Stimulated activated CD8-positive, alpha-beta memory T cell treated with anti-CD3 and anti-CD28 coated beads, Interleukin-7, amount 100 ng/mL, for 48 hours (primary cell): ENCODE measurements at places on chromosomes 5 and 9.

GRCh38 chr5:96031180-96031579, 69.5 kb upstream of the ELL2 start:
- DNase-seq = no peak

GRCh38 chr5:166341740-166342337, 1949.6 kb upstream of the WWC1 start:
- no peak for DNase-seq

DNA sequence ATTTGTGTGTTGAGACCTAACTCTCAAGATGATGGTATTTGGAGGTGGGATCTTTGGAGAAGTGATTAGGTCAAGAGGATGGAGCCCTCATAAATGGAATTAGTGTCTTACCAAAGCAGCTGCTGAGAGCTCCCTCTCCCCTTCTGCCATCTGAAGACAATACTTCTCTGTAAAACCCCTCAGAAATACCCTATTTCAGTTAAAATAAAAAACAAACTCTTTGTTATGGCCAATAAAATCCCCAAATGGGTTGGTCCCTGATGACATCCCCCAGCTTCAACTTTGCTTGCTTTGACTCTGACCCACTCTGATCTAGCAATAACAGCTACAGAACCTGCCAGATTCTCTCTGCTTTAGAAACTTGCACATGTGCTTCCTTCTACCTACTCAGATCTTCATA, 100.9 kb downstream of the SNCAIP start:
- no peak for DNase-seq

GRCh38 chr9:96064826-96065481, 189.5 kb downstream of the ERCC6L2 start:
- no peak for DNase-seq

DNA sequence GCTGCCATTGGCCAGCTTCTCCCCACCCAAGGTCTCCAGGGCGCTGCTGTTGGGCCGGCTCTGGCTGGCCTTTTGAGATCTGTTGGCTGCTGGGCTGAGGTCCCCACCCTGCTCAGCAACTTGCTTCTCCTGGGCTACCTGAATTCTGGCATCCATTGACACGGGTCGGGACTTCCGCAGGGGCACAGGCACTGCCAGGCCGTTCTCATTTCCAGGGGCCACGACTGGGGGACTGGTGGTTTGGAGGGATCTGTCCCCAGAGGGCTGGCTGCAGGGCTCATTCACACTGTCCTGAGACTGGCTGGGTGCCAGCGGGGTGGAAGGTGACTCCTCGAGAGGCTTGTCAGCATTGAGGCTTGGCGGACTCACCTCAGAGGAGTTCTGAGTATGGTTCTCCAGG, 87.1 kb upstream of the FBXW11 start:
- DNase-seq = no peak

- no peak for DNase-seq
Observed at GRCh38 chr5:139470821-139471300, at the start of gene SMIM33. Gene SMIM33, plus strand, starts transcription at chr5:139471004. Its CDS starts 118 bp downstream, at chr5:139471122.

DNA sequence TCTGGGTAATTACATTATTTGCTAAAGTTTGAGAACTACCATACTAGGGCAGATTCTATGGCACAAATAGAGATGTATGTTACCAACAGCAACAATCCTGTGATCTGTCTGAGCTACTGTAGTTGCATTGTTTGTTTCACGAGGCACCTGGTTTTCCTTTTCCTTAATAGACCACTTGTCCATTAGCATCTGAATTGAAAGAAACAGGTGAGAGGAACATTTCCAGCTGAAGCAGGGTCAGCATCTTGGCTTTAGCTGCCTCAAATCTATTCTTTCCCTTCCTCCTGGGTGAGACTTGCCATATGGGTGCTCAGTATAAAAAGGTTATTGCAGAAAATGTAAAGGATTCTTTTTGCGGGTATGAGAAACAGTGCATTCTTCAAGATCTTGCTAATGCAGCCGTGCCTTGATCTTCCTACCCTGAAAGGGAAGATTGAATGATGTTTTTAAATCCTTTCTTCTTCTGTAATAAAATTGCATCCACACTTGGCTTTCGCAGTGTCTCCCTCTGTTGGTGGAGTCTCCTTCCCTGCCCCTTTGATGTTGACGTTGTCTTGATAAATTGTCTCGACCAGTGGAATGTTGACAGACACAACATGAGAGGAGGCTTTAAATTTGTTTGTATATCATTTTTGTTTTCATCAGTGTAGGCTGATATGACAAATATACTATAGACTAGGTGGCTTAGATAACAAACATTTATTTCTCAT, 118.0 kb upstream of the BRINP1 start:
- DNase-seq = no peak

- no peak for DNase-seq
Observed at GRCh38 chr5:44664711-44665100, 144.0 kb upstream of the MRPS30 start.

GRCh38 chr5:96064877-96065276, 103.2 kb upstream of the ELL2 start:
- DNase-seq = no peak

DNA sequence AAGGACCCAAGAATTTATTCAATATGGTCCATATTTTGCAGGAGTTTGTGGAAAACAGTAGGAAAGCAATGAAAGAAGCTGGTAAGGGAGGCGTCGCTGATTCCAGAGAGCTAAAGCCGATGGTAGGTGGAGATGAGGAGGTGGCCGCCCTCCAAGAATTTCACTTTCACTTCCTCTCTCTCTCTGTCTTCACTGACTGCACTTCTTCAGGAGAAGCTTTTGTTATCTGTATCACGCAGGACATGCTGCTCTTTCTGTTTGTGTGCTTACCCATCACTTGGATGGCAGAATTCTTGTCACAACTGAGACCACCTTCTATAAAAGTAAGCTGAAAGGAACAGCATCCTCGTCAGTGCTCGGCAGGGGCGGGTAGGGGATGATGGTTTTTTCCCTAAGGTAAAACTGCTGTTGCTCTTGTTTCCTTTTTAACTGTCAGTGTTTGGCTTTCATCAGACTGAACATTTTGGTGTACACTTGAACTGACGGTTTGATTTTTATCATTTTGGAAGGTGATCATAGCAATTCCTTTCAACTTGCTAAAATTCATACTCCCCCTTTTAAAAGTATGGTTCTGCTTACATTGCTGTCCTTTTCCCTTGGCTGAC, 62.4 kb upstream of the FSD1L start:
- no peak for DNase-seq

GRCh38 chr5:107408564-107408963, 262.2 kb downstream of the EFNA5 start:
- DNase-seq = no peak

DNA sequence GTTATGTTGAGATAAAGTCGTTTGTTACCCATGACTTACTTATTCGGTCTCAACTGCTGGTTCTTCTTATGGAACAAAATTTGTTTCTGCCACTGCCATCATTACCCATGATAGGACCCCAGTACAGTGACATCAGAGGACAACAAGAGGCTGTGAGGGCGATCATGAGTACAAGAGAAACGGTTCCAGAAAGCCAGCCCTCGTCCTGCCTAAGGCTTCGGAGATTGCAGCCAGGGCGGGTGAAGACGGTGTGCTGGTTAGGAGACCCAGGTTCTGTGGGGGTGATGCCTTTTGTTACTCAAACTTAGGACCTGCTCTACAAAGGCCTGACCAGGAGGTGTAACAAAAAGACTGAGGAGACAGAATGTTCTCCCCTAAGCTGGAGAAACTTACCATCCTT, 10.9 kb downstream of the FYB1 start:
- DNase-seq = no peak

DNA sequence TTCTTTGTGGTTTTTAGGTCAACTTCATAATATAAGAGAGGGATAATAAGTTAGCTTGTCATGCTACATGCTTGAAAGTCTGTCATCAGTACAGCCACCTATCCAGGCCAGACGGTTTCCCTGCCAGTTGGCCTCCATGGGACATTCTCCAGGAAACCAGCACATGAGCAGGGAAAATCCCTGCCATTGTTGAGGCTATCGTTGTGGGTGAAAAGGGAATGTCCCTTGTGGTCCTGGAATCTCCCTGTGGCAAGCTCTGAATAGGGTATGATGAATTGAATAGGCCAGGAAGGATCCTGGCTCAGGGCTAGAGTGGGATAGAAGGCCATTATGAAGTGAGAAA, 12.3 kb downstream of the F2RL1 start:
- DNase-seq = no peak

DNA sequence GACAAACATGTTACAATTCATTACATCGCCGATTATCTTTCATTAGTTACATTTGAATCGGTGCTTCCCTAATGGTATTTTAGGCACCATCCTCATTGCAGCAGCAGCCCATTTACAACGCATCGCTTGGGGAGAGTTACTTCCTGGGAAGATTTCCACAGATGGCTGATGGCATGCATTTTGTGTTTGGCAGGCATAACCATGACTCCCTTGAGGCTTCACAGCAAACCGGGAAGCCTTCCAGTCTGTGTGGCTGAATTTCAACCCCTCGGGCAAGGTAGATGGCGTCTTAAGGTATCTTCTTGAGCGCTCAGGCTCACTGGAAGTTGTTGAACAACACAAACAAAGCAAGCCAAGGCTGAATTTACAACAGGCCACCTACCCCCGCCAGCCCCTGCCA, 1.6 kb upstream of the DNAH5 start:
- no peak for DNase-seq

DNA sequence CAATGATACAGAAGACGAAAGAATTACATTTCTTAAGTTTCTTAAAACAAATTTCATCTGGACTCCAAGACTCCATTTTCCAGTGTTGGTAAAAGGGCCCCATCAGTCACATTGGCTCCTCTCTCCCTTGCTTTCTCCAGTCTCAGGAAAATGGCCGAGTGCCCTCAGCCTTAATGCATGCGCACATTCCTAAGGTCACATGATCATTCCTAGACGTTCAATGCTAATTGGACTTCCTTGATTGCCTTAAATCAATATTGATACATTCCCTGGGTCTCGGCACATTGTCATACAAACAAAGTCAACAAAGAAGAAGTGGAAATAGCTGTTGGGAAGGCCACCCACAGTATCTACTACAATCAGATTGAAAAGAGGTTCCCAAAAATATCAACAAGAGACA, 413.6 kb upstream of the GRAMD2B start:
- DNase-seq = no peak

DNA sequence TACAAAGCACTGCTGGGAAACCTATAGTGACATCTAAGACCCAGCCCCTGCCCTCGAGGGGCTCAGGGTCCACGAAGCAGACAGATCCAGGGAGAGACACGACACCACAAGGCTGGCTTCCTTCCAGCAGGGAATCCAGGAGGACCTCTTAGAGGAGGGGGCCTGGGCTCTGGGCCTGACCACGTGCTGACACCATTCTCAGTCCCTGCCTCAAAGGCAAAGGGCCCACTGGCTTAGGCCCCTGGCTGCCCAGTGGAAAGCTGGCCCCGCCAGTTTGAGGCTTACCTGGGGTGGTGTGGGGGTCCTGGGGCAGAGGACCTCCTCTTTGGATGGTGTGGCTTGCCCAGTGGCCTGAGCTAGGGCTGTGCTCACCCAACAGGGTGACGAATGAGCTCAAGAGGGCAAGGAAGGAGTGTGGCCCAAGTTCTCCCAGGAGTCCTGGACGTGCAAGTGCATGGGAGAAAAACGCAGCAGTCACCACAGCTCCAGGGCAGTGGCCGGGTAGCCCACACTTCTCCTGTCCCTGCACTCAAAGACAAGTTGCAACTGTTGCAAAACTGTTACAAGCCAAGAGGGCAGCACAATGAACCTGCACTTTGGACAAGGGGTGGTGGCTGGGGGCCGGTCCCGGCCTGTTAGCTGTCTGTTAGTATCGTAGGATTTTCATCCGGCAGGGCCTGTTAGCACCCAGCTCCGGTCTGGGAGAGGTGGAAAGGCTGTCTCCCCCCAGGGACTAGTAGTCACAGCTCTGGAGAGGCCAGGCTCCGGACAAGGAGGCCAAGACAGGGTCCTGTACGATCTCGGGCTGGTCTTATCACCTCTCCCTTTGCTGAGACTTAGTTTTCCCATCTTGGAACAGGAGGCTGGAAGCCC, 1.5 kb upstream of the SARDH start:
- DNase-seq = no peak

DNA sequence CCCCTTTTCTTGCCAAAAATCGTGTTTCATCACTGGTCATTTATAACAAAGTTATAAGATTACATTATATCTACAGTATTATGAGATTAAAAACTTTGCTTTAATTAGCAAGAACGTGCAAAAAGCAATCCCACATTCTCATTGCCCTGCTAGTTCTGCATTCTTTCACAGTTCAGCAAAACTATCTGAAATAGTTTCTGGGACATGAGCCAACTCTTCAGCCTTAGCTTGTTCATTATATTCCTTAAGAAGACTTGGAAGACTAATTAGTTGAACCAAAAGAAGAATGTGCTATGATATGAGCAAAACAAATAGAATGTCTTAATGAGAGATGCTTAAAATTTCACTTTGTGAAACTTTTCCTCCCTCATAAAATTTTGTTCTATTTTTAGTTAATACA, 76.7 kb downstream of the ITGA1 start:
- DNase-seq = no peak

GRCh38 chr9:134186471-134187109, 22.2 kb upstream of the RNU6ATAC start:
- DNase-seq = no peak

DNA sequence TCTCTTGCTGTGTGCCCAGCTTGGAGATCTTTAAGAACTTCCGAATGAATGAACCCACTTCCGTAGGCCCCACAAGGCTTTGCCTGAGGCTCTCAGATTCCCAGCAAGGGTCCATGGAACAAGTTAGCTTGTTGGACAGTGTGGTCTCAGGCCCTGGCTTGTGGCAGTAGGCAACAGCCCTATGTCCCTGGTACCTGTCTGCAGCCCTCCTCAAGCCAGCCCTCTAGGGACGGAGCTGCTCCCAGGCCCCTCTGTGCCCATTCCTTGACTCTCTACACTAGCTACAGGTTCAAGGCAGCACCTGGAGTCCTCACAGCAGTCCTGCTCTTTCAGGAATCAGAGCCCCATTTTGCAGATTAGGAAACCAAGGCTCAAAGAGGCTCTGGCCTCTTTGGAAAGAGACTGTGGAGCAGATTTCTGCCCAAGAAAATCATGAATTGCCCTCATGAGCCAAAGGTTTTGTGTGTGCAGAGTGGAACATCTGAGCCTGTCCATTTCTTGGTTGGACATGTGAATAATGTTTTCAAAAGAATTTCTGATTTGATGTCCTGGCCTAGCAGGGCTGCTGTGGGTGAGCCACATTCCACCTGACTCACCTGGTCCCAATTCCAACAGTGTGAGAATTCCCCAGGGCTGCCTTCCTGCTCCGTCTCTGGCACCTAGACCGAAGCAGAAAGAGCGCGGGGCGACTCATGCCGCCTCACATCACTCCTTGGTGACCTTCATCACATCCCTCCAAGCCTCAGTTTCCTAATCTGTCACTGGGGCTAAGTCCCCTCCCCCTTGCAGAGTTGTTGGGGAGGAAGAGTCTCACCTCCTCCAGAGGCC, 131.7 kb downstream of the BARX1 start:
- no peak for DNase-seq
